ENCODE measurements at places on chromosomes 4 and X.

DNA sequence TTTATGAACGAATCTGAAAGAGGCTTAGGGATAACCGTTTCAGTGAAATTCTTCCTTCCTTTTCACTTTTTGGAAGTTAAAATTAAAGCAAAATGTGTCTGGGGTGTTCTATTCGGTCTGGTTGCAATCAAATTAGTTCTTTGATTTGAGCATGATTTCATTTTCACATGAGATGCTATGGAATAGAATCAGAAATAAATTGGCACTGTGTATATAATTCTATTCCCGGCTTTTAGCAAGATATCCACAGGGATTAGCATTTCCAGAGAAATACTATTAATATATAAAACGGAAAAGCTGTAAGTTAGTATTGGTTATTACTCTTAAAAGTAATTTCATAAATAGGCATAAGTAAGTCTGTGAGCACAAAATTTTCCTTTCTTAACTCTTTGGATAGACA lies 1676.8 kb upstream of the PCDH7 start:
- no peak for DNase-seq

DNA sequence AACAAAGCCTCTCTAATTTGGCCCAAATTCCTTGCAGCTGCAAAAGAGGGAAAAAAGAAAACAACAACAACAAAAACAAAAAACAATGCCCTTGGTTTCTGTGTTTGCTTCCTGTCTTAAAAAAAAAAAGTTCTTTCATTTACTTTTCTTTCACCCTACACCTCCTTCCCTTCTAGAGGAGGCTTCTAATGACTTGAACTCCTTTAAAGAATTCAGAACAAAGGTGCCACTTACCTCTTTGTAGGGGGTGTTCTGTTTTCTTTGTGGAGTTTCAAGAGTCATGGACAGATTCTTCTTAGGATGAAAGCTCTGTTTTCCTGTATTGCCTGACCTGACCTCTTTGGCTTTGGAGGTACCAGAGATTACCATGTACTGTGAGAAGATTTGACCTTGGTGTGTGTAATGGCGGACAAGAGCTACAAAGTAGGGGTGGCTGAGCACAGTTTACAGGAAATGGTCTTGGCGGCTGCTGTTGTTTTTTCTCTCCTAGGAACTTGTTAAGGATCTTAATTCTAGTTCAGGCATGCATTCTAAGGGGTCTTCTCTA lies 72.4 kb upstream of the S100G start:
- DNase-seq = no peak

GRCh38 chr4:112650332-112650731 lies 13.4 kb downstream of the LARP7 start:
- DNase-seq = no peak

- no peak for DNase-seq
These were observed 422.8 kb upstream of the PABPC4L start for GRCh38 chr4:134624365-134624764.

GRCh38 chr4:158870626-158871334 lies 102.0 kb downstream of the FNIP2 start:
- DNase-seq = no peak
